DMS 273 treated with DMSO at 0.1 percent for 48 hours (cell line): ENCODE measurements at places on chromosomes 16 and 17.

GRCh38 chr17:9880582-9880999, 24.5 kb downstream of the RCVRN start:
- no peak for DNase-seq

- DNase-seq = no peak
These were observed 11.0 kb downstream of the MYCBPAP start for GRCh38 chr17:50519141-50519834.

DNA sequence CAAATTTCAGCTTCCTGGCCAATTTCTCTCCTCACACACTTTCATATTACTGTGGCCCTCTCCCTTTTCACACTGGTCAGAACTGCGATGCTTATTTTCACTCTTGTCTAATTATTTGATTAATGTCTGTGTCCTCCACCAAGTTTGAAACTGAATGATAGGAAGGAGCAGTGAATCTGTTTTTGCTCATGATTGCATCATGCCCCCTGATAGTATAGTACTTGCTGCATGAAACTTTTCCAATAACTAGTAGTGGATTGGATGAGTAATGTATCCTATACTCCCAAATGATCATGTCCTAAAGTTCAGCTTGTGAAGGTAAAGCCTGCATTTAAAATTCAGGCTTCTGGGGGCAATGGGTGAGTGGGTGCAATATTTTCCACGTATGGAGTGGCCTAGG, 121.2 kb downstream of the ASIC2 start:
- no peak for DNase-seq

- no peak for DNase-seq
These were observed 36.0 kb upstream of the KLHDC4 start for GRCh38 chr16:87801679-87802259.

DNA sequence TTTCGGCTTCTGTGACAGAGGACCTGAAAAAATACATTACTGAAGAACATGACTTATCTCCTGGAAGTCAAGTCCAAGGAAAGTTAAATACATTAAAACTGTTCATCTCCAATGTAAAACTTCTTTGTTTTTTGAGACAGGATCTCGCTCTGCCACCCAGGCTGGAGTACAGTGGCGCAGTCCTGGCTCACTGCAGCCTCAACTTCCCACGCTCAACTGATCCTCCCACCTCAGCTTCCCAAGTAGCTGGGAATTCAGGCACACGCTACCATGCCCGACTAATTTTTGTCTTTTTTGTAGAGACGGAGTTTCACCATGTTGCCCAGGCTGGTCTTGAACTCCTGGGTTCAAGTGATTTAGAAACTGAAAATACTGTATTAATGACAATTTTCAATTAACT, 9.7 kb upstream of the TERB1 start:
- DNase-seq = no peak

DNA sequence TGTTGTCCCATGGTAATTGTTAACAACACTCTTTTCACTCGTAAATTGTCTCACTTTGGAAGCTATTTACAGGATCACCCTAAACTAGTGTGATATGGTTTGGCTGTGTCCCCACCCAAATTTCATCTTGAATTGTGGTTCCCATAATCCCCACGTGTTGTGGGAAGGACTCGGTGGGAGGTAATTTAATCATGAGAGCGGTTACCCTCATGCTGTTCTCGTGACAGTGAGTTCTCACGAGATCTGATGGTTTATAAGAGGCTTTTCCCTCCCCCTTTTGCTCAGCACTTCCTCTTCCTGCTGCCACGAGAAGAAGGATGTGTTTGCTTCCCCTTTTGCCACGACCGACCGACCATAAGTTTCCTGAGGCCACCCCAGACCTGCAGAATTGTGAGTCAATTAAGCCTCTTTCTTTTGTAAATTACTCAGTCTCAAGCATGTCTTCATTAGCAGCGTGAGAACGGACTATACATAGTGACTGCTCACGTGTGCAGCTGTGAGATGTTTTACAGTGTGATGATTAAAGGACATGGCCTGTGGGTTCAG, 34.4 kb downstream of the DNAH3 start:
- no peak for DNase-seq

DNA sequence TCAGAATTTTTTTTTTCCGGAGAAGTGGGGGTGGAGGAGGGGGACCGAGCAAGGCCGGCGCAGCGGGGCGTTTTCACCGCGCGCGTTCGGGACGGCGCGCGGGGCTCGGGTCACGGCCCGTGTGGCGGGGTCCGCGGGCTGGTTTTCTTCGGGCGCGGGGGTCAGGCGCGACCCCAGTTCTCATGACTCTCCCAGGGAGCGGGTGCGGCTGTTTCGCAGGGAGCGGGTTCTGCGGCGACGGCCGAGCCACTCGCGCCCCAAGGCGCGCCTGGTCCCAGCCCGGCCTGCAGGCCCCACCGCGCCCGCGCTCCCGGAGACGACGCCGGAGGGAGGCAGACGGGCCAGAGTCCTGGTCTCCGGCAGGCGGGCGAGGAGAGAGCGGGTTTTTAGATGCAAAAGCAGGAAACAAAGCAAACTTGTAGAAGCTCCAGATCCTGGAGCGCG, 1.0 kb downstream of the BAHCC1 start:
- no peak for DNase-seq

DNA sequence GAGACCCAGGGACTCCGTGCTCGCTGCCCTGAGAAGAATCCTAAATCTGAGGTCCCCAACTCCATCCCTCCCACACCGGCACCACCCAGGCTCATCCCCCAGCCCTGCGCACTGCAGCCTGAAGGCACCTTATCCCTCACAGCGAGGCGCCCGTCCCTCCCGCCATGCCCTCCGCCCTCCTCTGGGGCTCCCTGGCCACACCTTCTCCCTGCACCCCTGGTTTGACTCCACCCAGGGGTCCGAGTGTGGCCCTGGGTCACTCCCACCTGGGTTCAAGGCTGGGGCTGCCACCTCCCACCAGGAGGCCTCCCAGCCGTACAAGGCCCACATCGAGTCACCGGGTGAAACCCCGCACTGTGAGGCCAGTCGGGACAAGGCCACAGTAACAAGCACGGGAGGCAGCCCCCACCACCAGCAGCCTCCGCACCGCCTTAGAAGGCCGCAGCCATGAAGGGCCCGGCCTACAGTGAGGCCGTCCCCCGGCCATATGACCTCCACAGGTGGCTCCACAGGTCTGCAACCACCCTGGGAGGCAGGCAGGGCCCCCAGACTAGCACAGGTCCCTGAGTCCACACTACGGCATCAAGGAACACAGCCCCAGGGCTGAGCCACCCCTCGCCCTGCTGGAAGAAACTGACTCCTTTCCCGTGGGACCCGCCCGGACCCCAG, 8.3 kb downstream of the HAGH start:
- no peak for DNase-seq

- DNase-seq = no peak
These were observed 1.2 kb upstream of the FGF11 start for GRCh38 chr17:7437950-7438614.

DNA sequence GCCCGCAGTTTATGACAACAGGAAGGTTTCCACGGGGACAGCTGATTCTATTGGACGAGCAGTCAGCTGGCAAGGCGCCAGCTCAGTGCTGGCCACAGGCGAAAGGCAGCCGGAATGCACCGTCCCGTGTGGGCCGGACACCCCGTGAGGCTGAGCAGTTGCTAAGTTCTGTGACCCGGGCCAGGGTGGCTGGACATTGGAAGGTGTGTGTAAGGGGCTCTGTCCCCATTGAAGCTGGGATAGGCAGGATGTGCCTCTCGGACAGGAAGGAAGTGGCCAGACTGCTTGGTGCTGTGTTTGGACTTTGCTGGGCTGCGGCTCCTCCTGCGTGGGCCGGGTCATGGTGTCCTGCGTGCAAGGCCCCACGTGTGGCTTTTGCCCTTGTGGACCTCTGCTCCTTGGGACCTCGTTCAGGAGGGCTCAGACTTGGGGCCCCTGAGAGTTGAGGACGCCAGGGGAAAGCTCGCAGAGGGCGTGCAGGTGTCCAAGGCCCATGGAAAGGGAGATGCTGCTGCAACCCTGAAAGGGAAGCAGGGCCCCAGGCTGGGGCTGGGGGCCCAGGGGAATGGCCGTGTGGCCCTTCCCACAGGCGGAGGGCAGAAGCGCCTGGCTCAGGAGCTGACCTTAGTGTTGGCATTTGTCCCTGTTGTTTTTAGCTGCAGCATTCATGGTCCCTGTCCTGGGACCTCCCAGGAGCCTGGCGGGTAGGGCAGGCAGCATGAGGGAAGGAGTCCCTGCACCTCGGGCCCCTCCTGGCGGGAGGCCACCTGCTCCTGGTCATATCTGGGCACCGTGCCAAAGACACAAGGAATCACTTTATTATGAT, 10.0 kb downstream of the BAIAP2 start:
- no peak for DNase-seq

DNA sequence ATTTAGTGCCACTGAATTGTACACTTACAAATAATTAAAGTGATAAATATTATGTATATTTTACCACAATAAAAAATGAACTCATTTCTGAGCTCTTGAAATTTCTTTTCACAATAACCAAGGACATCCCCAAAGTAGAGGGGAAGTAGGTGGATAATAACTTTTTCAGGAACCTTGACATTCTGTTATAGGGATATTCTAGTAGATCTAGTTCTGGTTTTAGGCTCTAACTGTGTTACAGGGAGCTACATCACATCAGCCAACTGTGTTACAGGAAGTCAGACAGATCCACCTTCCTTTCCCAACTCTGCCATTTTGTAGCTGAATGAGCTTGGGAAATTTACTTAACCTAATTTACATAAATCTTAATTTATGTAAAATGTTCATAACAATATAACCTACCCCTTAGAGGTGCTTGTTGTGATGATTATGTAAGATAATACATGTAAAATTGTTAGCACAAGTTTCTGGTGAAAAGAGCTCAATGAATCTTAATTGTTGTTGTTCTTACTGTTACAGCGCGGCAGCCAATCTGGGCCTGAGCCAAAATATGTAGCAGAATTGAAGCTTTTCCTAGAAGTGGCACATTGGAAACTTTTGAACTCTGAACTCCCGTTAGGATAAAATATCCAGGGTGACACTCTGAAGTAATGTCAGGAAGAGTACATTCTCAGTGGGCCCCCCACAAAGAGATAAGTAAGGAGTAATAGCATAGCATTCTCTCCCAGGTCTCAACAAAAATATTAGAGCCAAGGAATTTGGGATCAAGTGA, 169.8 kb downstream of the AATF start:
- DNase-seq = no peak

DNA sequence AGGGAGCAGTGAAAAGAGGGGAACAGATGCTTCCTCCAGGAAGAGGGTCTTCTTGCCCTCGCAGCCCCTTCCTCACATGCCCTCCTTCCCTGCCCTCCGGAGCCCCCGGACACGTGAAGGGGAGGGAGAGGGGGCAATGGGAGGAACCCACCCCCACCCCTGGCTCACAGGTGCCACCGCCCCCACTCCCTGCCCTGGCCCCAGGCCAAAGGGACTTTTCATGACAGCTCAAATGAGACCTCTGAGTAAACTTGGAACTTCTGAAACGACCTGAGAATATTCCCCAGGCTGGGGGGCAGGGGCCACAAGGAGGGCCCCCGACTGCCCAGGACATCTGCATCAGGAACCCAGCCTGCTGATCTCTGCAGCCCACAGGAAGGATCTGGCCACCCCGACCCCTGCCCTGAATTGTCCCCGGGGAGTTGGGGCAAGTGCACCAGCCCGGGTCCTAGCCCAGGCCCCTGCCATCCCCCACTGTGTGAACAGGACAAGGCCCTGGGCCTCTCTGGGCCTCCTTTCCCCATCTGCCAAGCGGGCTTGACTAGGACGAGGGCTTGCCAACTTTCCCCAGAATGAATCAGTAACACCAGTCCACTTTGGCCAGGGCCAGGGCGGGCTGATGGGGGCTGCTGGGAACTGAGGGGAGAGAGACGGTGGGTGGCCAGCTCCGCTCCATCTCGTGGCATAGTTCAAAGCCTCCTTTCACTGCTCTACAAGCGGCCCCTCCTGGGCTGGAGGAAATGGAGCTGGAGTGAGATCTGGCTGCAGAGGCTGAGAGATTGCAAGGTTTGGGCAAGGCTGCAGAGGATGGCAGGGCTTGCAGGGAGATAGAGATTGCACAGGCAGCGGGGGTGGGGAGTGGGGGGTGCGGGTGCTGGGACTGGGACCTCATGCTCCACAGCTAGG, 3.8 kb downstream of the IL21R start:
- DNase-seq = no peak

- DNase-seq = no peak
These were observed 7.9 kb downstream of the MTMR4 start for GRCh38 chr17:58506354-58507080.

GRCh38 chr16:12220766-12221165, 244.2 kb downstream of the SNX29 start:
- no peak for DNase-seq

DNA sequence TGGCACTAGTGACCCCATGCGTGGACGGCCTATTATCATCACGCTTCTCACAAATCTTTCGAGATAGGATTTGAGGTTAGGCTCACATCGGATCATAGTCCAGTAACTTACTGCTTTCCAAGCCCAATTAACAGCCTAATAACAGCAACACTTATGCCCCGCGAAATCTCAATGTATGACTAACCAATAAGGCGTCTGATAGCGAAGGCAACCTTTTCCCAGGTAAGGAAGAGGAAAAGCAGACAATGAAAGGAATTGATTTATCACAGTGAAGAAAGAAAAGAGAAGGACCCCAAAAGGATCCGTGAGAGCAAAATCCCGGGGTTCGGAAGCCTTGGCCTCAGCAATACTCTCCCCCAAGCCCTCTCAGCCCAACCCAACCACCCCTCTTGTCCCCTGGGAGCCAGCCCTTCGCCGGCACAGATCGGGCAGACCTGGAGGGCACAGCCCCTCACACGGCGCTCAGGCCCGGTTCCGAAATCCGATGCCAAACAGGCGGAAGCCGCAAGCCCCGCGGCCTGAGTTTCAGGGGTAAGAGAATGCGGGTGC, 534 bp downstream of the GPATCH8 start:
- peak; percentile 5 for DNase-seq

- DNase-seq = no peak
These were observed 22.8 kb upstream of the ACSM2B start for GRCh38 chr16:20598832-20599469.

GRCh38 chr16:67184995-67185650, 1.4 kb upstream of the MATCAP1 start:
- DNase-seq = no peak

DNA sequence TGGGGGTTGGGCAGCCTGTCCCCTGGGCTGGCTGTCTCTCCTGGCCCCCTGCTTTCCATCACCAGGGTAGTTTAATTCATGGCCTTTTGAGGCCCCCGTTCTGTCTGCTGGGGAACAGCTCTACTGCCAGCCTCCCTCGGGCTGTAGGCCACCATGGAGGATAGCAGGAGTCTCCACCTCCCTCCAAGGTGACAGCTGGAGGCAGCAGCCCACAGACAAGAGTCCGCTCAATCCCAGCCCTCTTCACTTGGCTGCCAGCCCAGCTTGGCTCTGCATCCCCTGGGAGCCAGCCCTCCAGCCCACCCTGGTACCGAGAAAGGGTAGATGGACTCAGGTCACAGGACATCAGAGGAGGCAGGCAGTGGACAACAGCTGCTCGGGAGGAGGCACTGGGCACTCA, 194.6 kb upstream of the SDK2 start:
- DNase-seq = peak; percentile 37

DNA sequence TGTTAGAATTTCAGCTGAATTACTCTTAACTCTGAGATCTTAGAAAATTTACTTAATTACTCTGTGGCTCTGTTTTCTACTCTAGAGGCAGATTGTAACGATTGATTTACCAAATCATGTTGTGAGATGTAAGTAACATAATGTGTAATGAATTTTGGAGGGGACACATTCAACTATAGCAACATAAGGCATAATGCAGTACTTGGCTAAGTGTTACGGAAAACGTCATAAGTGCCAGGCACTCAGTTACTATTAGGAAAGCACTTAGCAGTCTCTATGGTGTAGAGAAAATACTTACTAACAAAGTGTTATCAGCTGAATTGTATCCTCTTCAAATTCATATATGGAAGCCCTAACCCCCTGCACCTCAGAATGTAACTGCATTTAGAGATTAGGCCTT, 40.6 kb upstream of the CDH8 start:
- DNase-seq = no peak
